ENCODE measurements at places on chromosomes 6 and 20.
A peak's percentile ranks its signal among the peaks of the same experiment; 100 is the strongest.

- DNase-seq = no peak
Measured at GRCh38 chr6:134169871-134170486, 117.6 kb upstream of the SLC2A12 start.

GRCh38 chr6:45697605-45698004 is 318.1 kb downstream of the CLIC5 start:
- DNase-seq = no peak

DNA sequence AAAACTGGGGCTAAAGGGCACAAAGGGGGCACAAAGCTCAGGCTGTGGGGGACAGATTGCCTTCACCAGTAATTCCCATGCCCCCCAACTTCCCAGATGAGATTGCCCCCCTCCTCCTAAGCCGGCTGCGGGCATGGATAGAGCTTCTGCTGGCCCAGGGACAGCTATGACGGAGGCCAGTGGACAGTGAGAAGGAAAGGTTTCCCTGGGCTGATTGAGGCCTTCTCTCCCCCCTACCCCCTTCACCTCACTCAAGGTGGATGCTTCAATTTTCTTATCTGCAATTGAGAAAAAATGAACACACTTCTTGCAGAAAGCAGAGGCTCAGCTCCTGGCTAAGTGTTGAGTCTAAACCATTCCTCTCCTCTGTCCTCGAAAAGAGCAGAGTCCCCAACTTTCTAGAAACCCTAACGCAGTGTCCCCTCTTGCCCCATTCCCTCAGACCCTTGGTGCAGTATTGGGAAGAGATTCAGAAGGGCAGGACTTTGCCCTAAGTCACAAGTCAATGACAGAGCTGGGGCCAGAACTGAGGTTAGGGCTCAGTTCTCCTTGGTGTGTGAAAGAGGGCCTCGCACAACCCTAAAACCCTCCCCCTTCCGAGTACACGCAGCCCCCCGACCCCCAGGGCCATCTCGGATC is 808 bp downstream of the SDC4 start:
- DNase-seq = no peak

- no peak for DNase-seq
Measured at GRCh38 chr20:12072221-12072953, 154.7 kb downstream of the BTBD3 start.

- DNase-seq = no peak
Measured at GRCh38 chr6:22709803-22710202, 140.4 kb downstream of the HDGFL1 start.

DNA sequence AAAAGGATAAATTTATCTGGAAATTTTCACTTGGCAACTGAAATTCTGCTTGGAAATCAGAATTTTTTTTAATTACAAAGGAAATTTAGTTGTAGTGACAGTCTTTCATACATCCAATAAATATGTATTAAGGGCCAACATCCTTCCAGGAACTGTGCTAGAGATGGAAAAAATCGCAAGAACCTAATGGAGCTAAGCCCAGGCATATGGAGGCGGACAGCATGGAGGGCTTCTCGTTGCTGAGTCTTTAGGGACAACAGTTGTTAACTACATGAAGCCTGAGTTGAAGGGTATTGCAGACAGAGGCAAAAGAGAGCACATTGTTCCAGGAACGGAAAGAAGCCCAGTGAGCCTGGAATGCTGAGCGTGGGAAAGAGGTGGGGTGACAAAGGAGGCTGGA is 208.9 kb downstream of the IBTK start:
- DNase-seq = no peak

DNA sequence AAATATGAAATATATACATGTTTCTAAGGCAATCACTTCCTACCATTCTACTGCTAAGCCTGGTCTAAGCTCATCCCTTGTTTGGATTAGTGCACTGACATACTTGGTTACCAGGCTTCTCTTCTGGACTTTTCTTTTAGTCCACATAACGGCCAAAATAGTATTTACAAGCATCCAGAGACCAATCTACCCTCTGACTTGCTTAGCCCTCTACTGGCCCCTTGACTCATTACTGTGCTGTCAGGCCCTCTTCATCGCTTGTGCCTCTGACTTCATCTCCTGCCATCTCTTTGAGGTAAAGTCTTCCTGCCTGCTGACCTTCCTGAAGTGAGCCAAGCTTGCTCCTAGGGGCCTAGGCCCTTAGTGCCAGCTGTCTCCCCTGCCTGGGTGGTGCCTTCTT is 35.1 kb downstream of the TULP4 start:
- no peak for DNase-seq

- no peak for DNase-seq
Measured at GRCh38 chr20:36154700-36155628, at the start of gene EPB41L1. Gene EPB41L1 (plus strand): TSS chr20:36154740. CDS start chr20:36173778, 19,038 bp downstream.

DNA sequence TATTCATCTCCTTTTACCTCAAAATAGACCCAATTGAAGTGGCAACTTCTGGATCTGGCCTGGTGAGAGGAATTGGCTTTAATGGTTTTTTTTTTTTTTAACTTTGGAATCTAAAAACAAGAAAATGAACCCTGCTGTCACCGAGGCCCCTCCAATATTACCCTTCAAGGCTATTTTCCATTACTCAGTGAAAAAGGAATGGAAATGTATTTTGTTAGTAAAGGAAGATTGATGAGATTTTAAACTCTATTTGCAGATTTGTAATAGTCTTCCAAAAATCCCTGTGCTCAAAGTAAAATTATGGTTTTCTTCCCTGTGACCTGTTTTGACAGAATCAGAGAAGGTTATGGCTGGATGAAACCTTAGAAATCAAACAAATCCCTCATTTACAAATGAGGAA is 102.9 kb downstream of the TMEM170B start:
- no peak for DNase-seq

- DNase-seq = no peak
Measured at GRCh38 chr20:57030611-57031600, 235.5 kb downstream of the BMP7 start.

DNA sequence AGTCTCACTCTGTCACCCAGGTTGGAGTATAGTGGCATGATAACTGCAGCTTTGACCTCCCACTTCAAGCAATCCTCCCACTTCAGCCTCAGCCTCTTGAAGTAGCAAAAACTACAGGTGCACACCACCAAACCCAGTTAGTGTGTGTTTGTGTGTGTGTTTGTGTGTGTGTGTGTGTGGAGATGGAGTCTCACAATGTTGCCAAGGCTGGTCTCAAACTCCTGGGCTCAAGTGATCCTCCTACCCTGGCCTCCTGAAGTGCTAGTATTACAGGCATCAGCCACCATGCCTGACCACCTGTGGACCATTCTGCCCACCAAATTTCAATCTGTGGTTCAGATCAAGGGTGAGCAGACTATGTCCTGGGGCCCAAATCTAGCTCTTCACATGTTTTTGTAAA is 8.8 kb downstream of the FASTKD5 start:
- no peak for DNase-seq

DNA sequence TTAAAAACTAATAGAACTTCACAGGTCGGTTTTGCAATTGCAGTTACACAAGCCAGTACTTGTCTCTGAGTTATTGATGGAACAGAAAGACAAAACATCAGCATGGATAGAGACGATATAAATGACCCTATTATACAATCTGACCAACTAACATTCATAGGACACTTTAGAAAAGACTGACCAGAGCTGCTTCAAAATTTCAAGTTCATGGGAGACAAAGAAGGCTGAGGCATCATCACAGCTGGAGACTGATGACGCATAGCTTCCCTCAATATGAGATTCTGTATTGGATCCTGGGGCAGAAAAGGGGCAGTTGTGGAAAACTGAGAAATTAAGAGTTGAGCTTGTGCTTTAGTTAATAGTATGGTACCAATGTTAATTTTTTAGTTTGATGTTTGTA is 174.0 kb downstream of the THBS2 start:
- DNase-seq = no peak

DNA sequence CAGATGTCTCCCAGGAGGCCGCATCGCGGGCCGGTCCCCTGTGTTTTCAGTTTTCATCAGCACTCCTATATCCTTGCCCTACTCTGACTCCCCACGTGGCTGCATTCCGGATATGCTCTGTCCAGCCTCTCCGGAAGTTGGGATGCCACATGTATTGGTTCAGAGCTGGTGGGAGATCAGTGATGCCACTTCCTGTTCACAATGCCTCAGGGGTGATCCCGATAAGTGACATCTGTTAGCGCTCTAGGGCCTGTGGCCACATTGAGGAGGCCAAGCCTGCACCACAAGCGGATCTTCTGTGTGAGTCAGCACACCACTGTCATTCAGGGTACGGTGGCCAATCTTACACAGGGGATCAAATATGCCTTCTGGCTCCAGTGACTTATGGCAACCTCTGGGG is 57.8 kb downstream of the PPP1R3G start:
- DNase-seq = no peak

DNA sequence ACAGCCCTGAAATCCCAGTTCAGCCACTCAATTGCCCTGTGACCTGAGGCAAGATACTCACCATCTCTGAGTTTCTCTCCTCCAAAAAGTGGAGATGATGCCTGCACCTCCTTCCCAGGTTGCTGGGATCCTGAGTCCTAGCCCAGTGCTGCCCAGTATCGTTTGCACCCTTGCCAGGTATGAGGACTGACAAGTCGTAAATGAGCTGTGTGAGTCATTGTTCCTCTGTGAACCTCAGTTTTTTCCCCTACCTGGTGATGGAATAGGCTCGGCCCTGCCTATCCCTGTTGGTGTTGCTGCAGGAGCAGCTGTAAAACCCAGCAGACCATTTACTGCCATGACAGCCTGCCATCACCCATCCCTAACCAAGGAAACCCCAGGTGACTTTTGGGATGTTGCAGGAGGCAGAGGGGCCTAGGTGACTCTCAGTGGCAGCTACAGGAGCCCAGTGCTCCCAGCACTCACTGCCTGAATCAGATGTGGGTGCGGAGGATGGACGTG is 229.3 kb downstream of the SYNDIG1 start:
- DNase-seq = no peak

- no peak for DNase-seq
Measured at GRCh38 chr6:130720076-130720715, 107.0 kb upstream of the SMLR1 start.

DNA sequence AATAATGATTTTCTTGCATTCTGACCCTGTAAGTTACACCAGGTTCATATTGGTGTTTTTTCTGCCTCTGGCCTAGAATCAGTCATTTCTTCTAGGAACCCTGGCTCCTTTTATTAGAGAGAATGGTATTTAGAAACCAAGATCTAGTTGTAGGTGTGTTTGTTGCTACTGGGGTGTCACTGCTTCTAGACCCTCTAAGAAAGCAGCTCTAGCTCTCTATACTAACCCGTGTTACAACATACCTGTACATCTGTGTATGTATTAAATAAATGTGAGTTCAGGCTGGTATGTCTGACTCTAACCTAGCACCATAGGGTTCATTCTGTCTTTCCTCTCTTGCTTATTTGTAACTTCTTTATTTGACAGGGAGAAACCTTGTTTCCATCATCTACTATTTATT is 16.8 kb downstream of the SENP6 start:
- DNase-seq = no peak

GRCh38 chr6:97462031-97462430 is 179.0 kb upstream of the MMS22L start:
- DNase-seq = no peak

DNA sequence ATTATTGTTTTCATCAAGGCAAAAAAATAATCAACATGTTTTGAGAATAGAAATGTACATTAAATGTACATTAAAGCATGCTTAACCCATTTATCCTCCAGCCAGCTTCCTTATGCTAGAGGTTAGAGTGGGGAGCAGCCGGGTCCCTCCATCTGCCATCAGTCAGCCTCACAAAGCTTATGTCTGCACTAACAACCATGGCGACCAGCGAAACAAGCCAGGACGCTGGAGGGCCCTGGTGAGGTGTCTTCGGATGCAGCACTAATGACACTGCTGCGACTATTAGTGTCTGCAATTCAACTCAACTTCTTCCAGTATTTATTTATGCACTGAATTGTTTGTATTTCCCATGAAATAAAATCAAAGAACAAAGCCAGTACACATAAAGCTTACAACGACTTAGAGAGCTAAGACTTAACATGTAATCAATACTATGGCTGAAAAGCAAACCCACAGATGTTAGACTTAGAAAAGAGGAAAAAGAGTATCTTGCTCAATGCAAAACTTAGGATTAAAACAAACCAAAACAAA is 6.8 kb downstream of the CLDN20 start:
- DNase-seq = no peak

- no peak for DNase-seq
Measured at GRCh38 chr6:40912158-40912946, 126.7 kb downstream of the UNC5CL start.

DNA sequence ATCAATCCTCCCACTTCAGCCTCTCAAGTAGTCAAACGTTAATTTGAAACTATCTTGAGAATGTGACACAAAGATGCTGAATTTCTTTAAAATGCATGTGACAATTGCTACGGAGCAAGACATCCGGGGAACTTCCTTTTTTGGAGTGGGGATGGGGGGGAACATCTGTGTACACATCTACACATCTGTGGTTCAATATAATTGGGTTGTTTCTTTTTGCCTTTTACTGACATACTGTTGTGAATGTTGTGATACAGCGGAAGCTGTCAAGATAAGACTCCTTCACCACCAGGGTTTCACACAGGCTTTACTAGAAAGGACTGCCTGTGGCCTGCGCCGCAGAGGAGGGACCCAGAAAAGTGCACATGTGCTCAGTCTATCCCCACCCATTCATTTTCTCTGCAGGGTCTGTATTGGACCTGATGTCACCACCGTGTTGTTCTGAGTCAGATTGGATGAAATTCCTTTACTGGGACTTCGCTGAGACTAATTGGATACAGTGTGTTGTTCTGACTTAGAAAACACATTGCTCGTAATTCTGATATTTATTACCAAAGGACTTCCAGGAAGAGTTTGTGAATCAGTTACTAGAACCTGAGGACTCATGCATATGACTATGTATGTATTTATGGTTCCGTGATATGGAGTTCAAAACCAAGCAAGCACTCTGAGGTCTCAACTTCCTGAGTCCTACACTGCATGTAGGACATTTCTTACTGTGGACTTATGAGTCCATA is 98.7 kb upstream of the SGK1 start:
- no peak for DNase-seq

- DNase-seq = peak; percentile 8
Measured at GRCh38 chr20:22729180-22729579, 144.8 kb upstream of the FOXA2 start.

DNA sequence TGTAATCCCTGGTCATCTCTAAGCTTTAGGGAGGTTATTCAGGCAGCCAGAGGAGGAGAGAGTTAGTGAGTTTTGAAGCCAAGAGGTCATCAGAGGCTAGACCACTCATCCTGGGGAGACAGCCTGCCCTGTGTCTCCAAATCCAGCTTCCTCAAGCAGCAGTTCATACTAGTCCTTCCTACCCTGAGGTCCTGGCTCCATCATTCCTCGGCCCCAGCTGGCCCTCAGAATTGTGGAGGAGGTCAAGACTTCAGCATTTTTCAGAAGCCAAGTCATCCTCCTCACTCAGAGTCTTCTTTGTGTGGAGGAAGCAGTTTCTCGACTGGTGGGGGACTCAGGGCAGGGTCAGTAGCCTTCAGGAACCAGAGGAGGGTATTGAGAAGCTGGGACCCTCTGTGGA is 12.4 kb upstream of the KIAA1755 start:
- DNase-seq = no peak

DNA sequence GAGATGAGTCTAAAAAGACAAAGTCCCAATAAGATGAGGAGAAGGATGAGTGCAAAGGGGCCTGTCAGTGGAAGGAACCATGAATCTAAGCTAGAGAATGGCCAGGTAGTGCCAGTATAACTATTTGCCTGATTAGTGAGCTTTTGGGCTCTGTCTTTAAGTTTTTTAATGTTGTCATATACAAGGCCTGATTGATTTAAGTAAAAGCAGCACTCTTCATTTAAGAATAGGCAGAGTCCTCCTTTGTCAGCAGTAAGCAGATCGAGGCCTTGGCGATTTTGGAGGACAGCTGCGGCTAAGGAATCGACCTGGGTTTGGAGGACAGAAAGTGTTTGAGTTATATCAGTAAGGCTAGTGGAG is 753.4 kb upstream of the ADGRB3 start:
- no peak for DNase-seq

GRCh38 chr20:33827634-33828325 is 16.6 kb downstream of the CHMP4B start:
- DNase-seq = no peak
